Dorsolateral prefrontal cortex (tissue), 122 donors: ENCODE measurements at places on chromosomes 7 and 10. TPM values are rescaled to one million over a fixed set of nuclear protein-coding genes. Genes with fewer than 3 reads are reported as not detected.

Gene DRGX
- total RNA-seq, result 0.74 TPM

GRCh38 chr10:17001961-17002749, 127.5 kb downstream of the CUBN start:
- DNase-seq, result no peak

- DNase-seq, result no peak
Observed at GRCh38 chr7:121334875-121335648, 6.3 kb downstream of the WNT16 start.

DNA sequence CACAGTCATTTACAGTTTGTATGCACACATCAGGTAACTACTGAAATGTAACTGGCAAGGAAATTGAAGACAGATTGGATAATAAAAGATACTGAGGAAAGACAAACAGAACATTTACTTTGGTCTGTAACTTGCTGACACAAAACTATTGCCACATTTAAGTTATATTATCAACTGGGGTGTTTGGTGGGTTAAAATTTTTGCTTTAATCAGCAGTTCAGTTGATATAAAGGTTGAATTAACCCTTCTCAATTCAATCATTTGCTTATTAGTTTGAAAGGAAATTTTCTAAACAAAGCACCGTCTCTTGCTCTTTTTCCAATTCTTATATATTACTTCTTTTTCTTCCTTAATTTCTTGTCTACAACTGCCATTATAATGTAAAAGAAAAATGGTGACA, 102.4 kb downstream of the TMEM26 start:
- no peak for DNase-seq

GRCh38 chr7:155283565-155284194, 14.0 kb upstream of the INSIG1 start:
- DNase-seq, result no peak
